ENCODE measurements at places on chromosomes 11 and 22. TPM values are rescaled to one million over a fixed set of nuclear protein-coding genes. Genes with fewer than 3 reads are reported as not detected.
A peak's percentile ranks its signal among the peaks of the same experiment; 100 is the strongest.

FXYD2 gene
- total RNA-seq = not detected

TPST2 gene
- 88.7 TPM for total RNA-seq

FAM111B gene
- not detected for total RNA-seq

OTUB1 gene
- total RNA-seq = 71.0 TPM

- H3K27me3 ChIP-seq = peaks cover 4% of the 10 kb centered on the region
- H3K36me3 ChIP-seq = no peaks in the 10 kb centered on the region
- no peak overlapping the region for H3K27ac ChIP-seq
Measured at GRCh38 chr11:47109727-47110246, 66.9 kb downstream of the ARFGAP2 start.

GRCh38 chr11:74319139-74319816 is 7.8 kb upstream of the P4HA3 start:
- H3K27ac ChIP-seq = no peak overlapping the region
- DNase-seq = no peak
- no peaks in the 10 kb centered on the region for H3K27me3 ChIP-seq
- no peaks in the 10 kb centered on the region for H3K4me1 ChIP-seq

DNA sequence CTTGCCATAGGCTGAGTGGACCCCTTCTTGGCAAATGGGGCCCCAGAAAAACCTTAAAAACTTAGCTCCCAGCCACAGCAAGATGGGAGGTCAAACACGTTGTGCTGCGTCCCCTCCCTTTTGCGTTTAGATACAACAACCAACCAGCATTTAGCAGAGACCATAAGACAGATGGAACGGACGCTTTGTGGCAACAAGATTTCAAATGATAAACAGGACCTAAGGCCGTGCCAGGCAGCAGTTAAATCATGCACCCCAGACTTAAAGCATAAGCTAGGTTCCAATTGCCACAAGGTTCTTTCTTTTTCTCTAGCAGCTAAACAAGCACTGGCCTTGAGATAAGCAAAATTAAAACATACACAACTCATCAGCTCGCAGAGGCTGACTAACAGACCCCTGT is 39.4 kb upstream of the NTM start:
- no peaks in the 10 kb centered on the region for H3K36me3 ChIP-seq
- no peaks in the 10 kb centered on the region for H3K27me3 ChIP-seq
- DNase-seq = no peak
- H3K4me3 ChIP-seq = no peak overlapping the region
- no peak overlapping the region for H3K27ac ChIP-seq
- H3K4me1 ChIP-seq = no peaks in the 10 kb centered on the region

- DNase-seq = no peak
- no peak overlapping the region for H3K27ac ChIP-seq
- H3K36me3 ChIP-seq = no peaks in the 10 kb centered on the region
- H3K4me3 ChIP-seq = peak overlapping the region; percentile 46
- no peaks in the 10 kb centered on the region for H3K27me3 ChIP-seq
Measured at GRCh38 chr11:9615031-9615451, 41.6 kb downstream of the WEE1 start.

- no peaks in the 10 kb centered on the region for H3K27me3 ChIP-seq
- H3K4me1 ChIP-seq = peaks cover 39% of the 10 kb centered on the region
- H3K4me3 ChIP-seq = no peak overlapping the region
- no peak for DNase-seq
Measured at GRCh38 chr22:21650280-21650679, 8.2 kb downstream of the SDF2L1 start.

GRCh38 chr22:43230971-43231723 is 44.2 kb upstream of the TTLL12 start:
- peaks cover 41% of the 10 kb centered on the region for H3K4me1 ChIP-seq
- no peaks in the 10 kb centered on the region for H3K27me3 ChIP-seq
- no peaks in the 10 kb centered on the region for H3K36me3 ChIP-seq
- H3K27ac ChIP-seq = no peak overlapping the region

GRCh38 chr11:7493670-7494069 is 8.4 kb downstream of the OLFML1 start:
- DNase-seq = no peak
- H3K36me3 ChIP-seq = no peaks in the 10 kb centered on the region
- H3K27ac ChIP-seq = no peak overlapping the region
- H3K4me3 ChIP-seq = no peak overlapping the region
- H3K4me1 ChIP-seq = peaks cover 3% of the 10 kb centered on the region

GRCh38 chr11:34411791-34412190 is 26.9 kb upstream of the CAT start:
- no peak overlapping the region for H3K4me3 ChIP-seq
- H3K27me3 ChIP-seq = no peaks in the 10 kb centered on the region
- no peaks in the 10 kb centered on the region for H3K36me3 ChIP-seq
- H3K4me1 ChIP-seq = no peaks in the 10 kb centered on the region
- H3K27ac ChIP-seq = no peak overlapping the region
- no peak for DNase-seq

DNA sequence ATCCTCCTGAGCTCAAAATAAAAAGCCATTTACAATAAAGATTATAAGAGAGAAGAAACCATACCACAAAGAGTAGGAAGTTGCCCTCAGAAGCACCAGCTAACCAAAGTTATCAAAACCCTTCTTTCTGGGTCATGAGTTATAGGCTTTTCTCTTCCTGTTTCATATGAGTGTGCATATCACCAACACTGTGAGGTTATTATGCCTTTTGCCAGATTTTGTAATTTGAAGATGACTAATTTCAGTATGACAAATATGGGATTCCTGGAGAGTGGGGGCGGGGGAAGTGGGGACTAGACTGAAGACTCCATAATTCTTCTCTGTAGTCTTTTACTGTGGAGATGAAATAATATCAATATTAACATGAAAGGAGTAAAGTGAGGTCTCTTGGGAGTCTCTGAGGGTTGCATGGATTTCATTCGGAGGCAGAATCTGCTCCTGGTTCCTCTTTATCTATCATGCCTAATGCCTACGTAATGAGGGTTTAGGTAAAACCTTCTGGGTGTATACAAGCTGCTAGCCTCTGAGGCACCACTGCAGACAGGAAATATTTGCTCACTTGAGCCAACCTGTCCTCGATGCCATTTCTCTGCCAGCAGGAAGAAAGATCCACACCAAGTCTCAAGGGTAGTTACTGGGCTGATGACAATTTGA is 2.1 kb downstream of the LPXN start:
- no peak for DNase-seq
- H3K27me3 ChIP-seq = no peaks in the 10 kb centered on the region
- no peak overlapping the region for H3K4me3 ChIP-seq
- no peak overlapping the region for H3K27ac ChIP-seq

DNA sequence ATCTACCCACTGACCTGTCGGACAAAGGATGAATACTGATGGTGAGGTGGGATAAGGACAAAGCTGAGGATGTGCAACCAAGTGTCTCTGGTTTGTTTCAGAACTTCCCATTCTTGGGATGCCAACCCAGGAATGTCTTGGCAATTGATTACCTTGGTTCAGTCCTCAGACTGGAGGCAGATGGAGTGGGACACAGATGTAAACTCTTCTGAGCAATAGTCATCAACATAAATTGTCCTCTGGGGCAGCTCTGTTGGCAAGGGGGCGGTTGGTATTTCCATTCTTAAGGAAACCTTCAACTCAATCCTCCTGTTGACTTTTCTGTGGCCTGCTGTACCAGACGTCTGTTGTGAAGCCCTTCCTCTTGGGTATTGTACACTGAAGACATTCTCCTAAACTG is 6.8 kb downstream of the ABTB2 start:
- DNase-seq = no peak
- no peaks in the 10 kb centered on the region for H3K4me1 ChIP-seq
- H3K27ac ChIP-seq = no peak overlapping the region
- H3K4me3 ChIP-seq = no peak overlapping the region

DNA sequence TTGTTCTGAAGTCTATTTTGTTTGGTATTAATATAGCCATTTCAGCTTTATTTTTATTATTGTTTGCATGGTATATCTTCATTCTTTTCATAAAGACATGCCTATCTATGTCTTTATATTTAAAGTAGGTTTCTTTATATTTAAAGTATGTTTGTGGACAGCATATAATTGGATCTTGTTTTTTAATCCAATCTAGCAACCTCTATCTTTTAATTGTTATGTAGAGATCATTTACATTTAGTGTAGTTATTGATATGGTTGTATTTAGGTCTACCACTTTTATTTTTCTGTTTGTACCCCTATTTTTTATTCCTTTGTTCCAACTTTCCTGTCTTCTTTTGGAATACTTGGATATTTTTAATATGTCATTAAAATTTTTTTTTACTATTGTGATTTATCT is 13.8 kb downstream of the TPBGL start:
- H3K4me1 ChIP-seq = no peaks in the 10 kb centered on the region
- no peaks in the 10 kb centered on the region for H3K36me3 ChIP-seq
- H3K27ac ChIP-seq = no peak overlapping the region
- DNase-seq = no peak

GRCh38 chr11:74014880-74015279 is 6.0 kb upstream of the UCP3 start:
- no peaks in the 10 kb centered on the region for H3K27me3 ChIP-seq
- H3K27ac ChIP-seq = no peak overlapping the region
- no peak overlapping the region for H3K4me3 ChIP-seq
- H3K4me1 ChIP-seq = peaks cover 57% of the 10 kb centered on the region
- no peaks in the 10 kb centered on the region for H3K36me3 ChIP-seq

DNA sequence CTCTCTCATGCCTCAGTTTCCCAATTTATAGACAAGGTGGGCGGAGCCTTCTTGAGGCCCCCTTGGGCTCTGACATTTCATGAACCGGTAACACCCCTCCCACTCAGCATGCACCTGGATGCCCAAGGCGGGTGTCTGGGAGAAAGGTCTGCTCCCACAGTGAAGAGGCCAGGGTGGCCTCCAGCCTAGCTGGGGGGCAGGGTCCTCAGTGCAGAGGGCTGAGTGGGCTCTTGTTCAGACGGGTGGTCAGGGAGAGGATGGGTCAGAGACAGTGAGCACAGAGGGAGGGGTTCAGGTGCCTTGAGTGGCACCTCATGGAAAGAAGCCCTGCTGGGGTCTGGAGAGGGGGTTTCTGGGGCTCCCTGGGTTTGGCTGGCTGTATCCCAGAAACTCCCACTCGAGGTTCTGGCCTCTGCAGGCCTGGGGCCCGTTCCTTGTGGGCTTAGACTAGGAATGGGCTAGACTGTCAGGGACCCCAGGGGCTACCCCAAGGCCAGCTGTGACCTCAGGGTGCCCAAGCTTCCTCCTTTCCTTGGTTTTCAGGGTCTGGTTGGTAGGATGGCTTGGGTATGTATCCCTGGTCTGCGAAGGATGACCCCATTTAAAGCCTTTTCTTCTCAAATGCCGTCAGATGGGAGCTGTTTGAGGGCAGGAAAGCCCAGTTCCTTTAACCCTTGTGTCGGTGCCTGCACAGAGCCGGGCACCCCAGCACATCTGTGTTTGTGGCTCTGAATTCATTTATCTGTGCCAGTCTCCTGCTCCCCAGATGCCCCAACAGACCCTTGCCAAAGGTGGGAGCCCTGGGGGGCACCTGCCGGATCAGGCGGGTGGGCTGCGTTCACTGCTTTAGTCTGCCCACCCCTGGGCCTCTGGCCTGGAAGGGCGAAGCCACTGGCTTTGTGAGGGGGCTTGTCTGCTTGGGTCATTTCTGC is 1.2 kb downstream of the SYNGR1 start:
- peak; percentile 2 for DNase-seq
- peaks cover 10% of the 10 kb centered on the region for H3K4me1 ChIP-seq
- no peaks in the 10 kb centered on the region for H3K36me3 ChIP-seq
- H3K27ac ChIP-seq = no peak overlapping the region
- H3K4me3 ChIP-seq = peak overlapping the region; percentile 51

DNA sequence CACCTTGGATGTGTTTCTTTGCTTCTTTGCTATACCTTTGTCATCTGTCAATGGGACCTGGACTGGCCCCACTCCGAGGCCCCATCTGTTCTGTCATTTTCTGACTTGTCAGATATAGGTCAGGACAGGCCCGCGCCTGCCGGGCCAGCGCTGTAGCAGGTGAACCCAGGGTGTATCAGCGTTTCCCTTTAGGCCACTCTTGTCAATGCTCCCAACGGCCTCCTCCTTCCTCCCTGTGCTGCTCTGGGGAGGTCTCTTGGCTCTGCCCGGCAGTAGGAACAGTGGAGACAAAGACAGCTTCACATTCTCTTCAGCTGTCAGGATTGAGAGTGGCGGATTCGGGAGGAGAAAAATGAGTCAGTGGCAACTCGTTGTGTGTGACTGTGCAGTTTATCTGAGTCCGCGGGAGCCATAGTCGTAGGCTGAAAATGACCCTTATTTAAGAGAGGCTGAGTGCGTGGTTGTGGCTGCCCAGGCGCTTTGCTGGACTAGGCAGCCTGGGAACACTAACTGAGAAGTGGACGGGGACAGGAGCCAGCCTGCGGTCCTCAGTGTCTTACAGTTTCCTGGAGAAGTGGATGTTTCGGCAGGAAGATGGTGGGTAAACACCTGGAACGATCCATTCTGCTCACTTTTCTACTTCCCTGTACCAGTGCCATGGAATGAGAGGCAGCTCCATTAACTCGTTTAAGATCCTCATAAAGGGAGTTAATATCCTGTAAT is 102.3 kb downstream of the PRR5L start:
- H3K36me3 ChIP-seq = no peaks in the 10 kb centered on the region
- peak overlapping the region; percentile 5 for H3K27ac ChIP-seq
- H3K4me3 ChIP-seq = no peak overlapping the region
- DNase-seq = no peak
- H3K4me1 ChIP-seq = peaks cover 4% of the 10 kb centered on the region

DNA sequence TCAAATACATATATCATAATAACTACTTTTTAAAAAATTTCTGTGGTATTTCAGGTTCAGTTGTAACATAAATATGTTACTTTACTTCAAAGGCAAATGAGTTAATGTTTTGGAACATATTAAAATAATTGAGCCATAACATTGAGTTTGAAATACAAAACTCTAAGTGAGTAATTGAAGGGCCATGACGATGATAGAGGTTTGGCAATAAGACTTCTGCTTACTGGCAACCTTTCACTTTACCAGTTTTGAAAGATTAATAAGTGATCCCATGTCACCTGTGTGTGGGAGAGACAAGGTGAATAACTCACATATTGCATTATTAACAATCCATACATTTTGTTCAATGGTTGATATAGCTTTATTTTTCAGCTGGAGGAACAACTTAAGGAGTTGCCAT is 144.4 kb downstream of the GRIA4 start:
- no peak overlapping the region for H3K4me3 ChIP-seq
- no peak for DNase-seq
- no peaks in the 10 kb centered on the region for H3K36me3 ChIP-seq
- no peaks in the 10 kb centered on the region for H3K4me1 ChIP-seq

All from K562 (cell line).